ENCODE measurements at places on chromosomes 3 and 15. TPM values are rescaled to one million over a fixed set of nuclear protein-coding genes. Genes with fewer than 3 reads are reported as not detected.

CAMK2N2 gene
- total RNA-seq, result not detected

- H3K4me1 ChIP-seq, result peaks cover 7% of the 10 kb centered on the region
- H3K27me3 ChIP-seq, result 0 out of 2 replicates have a peak, but pooled peaks cover 4% of the 10 kb centered on the region
- DNase-seq, result no peak
- no peak overlapping the region for H3K4me3 ChIP-seq
- H3K27ac ChIP-seq, result no peak overlapping the region
Measured at GRCh38 chr15:89395461-89395871, 60.8 kb upstream of the POLG start.

GOLGA8F gene
- total RNA-seq, result 0.05 TPM

GRCh38 chr3:39763390-39763789 is 46.0 kb upstream of the MYRIP start:
- no peak overlapping the region for H3K4me3 ChIP-seq
- no peaks in the 10 kb centered on the region for H3K4me1 ChIP-seq
- no peak overlapping the region for H3K27ac ChIP-seq
- no peaks in the 10 kb centered on the region for H3K27me3 ChIP-seq
- H3K36me3 ChIP-seq, result no peaks in the 10 kb centered on the region
- no peak for DNase-seq

GRCh38 chr15:52683580-52683979 is 4.4 kb upstream of the ATOSA start:
- no peak for DNase-seq
- H3K36me3 ChIP-seq, result no peaks in the 10 kb centered on the region
- H3K4me3 ChIP-seq, result no peak overlapping the region
- no peaks in the 10 kb centered on the region for H3K4me1 ChIP-seq
- no peak overlapping the region for H3K27ac ChIP-seq
- 0 out of 2 replicates have a peak, but pooled peaks cover 2% of the 10 kb centered on the region for H3K27me3 ChIP-seq

- H3K4me3 ChIP-seq, result no peak overlapping the region
- peaks cover 11% of the 10 kb centered on the region for H3K4me1 ChIP-seq
- no peak for DNase-seq
- no peaks in the 10 kb centered on the region for H3K27me3 ChIP-seq
Measured at GRCh38 chr3:194061421-194062030, 74.4 kb upstream of the HES1 start.

DNA sequence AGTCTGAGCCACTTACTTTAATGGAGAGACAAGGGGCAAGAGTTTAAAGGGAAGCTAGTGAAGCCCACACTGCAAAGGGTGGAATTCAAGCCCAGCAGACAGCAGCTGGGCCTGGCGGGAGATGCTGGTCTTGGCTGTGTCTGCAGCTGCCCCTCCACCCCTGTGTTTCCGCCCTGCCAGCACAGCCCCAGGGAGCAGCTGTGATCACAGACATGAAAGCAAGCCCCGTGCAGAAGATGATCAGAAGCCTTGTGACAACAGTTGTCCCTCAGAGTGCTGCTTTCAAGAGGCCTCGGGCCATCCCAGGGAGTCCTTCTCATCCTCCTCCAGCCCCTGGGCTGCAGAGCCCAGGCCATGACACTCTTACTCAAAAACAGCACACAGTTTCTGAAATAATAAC is 24.1 kb upstream of the SLC6A1 start:
- no peak overlapping the region for H3K4me3 ChIP-seq
- no peak for DNase-seq
- no peak overlapping the region for H3K27ac ChIP-seq
- no peaks in the 10 kb centered on the region for H3K4me1 ChIP-seq

All from SJSA1 (cell line).